ENCODE measurements at places on chromosomes 7 and 10.

- no peak for DNase-seq
Observed at GRCh38 chr10:3745521-3745920, 39.5 kb downstream of the KLF6 start.

- DNase-seq: no peak
Observed at GRCh38 chr10:35017608-35018007, 72.5 kb downstream of the CUL2 start.

GRCh38 chr10:100728928-100729861 lies 16.2 kb upstream of the PAX2 start:
- DNase-seq: no peak

DNA sequence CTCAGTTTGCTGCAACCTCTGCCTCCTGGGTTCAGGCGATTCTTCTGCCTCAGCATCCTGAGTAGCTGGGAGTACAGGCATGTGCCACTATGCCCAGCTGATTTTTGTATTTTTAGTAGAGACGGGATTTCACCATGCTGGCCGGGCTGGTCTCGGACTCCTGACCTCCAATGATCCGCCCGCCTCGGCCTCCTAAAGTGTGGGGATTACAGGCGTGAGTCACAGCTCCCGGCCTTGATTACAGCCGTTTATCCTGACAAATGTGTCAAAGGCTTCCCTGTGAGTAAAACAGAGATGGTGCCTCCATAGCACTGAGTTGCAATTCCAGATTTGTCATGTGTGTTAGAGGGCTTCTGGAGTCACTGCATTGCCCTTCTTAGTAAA lies 273.7 kb downstream of the CCDC3 start:
- DNase-seq: no peak

DNA sequence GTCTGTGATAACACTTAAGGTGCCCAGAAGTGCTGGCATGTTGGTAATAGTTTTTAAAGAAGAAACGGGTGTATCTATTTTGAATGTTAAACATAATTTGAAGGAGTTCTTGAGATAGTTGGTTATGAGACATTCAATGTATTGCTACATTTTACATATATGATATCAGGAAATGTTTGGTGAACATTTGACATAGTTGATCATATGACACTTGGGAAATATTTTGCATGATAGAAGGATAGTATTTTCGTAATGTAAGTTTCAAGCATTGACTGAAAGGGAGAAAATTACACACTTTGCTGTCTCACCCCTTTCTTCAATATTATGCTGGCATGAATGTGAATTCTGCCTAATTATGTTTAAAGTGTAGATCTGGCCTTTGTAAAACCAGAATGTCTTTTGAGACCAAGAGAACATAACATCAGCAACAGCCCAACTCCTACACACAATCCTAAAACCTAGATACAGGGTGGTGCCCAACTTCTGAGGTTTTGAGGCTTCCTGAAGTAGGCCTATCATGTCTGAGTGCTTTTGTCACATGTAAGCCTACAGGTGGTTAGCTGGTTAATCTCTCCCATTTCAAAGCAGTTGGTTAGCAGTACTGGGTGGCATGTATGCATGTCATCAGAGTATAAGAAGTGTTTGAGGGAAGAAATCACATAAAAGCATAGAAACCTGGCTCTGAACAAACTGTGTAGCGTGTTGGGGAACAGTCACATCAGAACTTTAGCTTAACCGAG lies 2.1 kb downstream of the ADD3 start:
- DNase-seq: no peak

GRCh38 chr7:54944179-54944578 lies 74.6 kb upstream of the EGFR start:
- peak; percentile 14 for DNase-seq

DNA sequence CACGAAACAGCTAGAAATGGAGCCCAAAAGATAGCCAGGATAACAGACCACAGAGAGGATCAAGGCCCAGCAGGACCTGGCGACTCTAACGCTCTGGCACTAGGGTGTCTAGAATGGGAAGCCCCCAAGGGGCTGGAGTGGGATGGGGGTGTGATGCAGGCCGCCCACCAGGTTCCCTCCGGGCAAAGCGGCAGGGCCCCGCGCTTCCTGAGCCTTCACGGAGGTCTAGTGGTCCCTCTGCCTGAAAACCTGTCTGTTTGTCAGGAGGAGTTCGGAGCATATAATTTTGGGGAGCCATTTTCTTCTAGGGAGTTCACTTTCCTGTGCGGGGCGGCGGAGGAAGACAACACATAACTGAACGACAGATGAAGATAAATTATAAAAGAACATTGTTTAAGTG lies 48.2 kb upstream of the FXYD4 start:
- no peak for DNase-seq

DNA sequence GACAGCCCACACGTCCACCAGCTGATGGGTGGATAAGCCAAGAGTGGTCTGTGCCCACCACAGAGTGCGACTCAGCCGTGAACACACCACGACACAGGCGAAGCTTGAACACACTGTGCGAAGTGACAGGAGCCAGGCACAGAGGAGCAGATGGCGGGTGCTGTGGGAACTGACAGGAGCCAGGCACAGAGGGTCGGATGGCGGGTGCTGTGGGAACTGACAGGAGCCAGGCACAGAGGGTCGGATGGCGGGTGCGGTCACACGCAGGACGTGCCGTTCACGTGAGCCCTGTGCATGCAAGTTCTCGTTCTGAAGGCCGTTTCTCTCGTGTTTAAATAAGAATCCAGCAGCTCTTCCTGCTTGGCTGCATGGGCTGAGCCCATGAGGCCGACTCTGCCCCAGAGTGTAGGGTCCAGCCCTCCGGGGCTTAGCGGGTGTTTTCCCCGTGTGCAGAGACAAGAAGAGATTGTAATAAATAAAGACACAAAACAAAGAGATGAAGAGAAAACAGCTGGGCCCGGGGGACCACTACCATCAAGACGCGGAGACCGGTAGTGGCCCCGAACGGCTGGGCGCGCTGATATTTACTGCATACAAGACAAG lies 5.9 kb upstream of the ADAP1 start:
- no peak for DNase-seq

DNA sequence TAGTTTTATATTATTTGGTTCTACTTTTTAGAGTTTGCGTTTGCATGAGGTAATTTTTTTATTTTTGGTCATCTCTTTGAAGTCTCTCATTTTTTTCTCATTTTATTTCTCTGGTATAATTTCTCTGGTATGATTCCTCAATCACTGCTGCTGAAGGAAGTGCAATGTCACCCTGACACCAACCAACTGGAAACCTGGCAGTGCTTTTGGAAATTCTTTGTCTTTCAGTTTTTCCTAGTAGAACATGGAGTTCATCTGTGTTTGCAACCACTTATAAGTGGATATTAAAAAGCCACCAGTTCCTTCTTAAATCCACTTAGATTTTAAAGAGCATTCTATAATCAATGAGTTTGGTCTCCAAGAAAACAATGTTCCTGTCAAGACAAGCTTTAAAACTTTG lies 291.8 kb downstream of the PRKG1 start:
- DNase-seq: no peak

GRCh38 chr10:78458983-78459638 lies 425.4 kb downstream of the RPS24 start:
- DNase-seq: peak; percentile 88

GRCh38 chr10:80160361-80161320 lies 28.1 kb downstream of the PLAC9 start:
- DNase-seq: no peak

DNA sequence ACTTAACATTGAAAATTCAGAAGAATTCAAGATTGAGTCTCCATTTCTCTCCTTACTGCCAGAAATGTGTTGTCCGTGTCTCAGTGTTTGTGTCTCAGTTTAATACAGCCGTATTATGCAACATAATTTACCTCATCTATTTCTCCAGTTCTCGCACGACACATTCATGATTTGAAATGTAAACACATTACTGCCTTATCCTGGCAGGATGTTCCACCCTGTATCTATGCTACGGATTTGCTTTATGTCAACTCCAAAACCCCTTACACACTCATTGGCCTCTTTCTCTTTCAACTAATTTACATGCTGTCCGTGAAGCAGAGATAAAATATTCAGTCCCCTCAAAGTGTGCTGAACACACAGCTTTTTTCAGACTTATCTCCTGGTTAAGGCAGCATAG lies 653.7 kb upstream of the SEMA3D start:
- no peak for DNase-seq

- no peak for DNase-seq
Observed at GRCh38 chr10:70341016-70341415, 41.4 kb downstream of the LRRC20 start.

GRCh38 chr7:111067251-111067650 lies 23.7 kb upstream of the LRRN3 start:
- DNase-seq: no peak

DNA sequence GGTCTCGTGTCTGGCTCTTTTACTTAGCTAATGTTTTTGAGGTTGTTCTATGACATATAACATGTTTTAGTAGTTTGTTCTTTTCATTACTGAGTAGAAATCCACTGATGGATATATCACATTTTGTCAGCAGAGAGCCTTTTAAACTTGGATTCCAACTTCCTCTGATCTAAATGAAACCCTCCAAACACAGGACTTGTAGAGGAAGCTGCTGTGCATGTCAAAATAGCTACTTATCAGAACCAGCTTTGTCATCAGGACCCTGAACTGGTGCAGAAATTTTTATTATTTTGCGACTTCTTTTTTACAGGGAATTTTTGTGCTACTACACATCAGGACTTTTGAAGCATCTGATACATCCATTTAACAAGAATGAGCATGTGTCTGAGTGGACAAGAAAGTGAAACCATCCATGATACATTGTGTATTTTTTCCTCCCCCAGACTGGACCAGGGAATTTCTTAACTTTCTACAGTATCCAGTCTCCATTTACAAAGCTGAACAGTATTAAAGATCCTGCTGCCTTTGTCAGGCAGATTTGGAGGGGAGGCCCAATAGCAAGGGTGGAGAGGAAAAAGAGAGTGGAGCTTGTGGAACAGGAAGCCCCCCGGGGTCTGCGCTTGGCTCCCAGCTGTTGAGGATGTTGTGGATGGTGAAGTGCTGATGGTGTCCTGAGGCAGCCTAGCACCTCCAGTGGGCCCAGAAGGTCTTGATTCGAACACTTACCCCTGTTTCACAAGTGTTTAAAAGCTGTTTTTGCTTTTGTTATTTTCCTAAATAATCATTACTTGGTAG lies 29.3 kb upstream of the MTPAP start:
- no peak for DNase-seq

DNA sequence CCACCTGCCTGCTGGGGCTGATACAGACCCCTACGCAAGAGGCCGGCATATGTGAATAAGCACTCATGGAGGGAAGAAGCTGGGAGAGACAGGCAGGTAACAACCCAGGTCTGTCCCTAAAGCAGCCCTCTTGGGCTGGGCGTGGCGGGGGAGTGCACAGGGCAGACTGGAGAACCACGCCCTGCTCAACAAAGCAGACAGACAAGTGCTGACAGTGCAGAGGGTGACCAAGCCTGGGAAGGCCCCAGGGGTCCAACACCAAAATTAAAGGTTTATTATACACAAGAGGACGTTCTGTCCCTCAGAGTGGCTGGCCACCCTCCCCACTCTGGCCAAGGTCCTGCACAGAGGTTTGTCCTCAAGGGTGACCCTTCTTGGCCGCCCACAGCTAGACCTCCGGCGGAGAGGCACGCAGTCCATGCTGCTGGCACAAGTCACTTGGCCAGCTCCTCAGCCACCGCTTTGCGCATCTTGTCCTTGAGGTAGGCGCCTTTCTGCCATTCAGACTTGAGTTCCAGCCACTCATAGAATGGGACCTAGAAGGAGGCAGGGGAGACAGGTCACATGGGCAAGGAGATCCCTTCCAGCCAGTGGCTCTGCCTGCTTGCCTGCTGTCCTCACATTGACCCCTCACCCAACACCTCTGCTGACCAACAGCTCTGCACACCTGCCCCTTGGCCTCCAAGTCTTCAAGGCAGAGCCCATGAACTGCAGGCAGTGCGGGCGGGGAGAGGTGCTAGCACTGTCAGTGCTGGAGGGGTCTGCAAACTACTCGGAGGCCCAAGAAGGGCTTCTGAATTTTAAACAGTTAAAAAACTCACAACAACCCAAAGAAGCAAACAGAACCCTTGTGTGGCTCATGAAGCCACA lies 11.4 kb upstream of the NACAD start:
- no peak for DNase-seq

DNA sequence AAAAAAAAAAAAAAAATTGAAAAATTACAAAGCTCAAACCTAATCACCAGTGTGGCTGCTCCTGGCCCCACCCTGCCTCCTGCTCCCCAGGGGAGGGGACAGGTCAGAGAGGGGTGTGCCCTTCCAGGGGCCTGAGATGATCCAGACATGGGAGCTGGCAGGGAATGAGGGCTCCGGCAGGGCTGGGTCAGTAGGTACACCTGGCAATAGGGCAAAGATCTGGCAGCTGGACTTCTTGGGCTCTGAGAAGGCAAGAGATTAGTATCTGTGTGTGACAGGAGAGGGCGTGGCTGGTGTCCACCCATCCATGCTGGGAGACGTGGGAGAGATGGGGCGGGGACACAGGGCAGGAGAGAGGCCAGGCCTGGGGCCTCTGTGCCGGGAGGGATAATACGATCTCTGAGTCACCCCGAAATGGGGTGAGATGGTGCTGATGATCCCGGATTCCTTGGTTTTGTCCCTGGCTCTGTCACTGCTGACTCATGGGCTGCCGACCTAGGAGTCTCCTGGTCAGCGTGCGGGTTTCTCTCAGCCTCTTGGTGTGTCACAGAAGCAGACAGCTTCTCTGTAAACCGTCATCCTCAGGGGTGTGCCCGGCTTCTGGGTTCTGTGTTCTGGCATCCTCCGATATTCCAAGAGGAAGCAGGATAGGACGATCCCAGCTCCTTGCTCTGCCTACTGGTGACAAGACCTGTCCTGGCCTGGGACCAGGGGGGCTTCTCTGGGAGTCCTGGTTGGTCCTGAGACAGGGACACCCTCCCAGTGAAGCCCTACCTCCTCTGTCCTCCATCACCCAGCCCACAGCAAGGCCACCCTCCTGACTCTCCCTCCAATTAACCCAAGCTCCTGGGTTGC lies 8.2 kb upstream of the CLDN4 start:
- DNase-seq: peak; percentile 33

DNA sequence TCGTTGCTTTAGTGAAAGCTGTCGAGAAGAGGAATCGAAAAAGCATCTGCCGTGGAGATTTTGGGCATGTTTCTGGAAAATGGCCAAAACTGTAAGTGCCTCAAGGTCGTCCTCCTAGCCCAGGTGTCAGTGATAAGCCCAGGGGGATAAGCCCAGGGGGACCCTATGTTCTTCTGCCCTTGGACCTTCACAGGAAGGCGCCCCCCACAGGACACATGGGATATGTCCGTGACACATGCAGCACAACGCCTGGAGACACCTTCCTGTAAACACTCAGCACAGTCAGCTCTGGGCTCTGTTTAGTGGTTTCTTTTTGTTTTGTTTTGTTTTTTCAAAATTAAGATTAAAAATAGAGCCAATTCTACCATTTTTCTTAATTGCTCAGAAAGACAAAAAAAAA lies 272.7 kb downstream of the KLF6 start:
- no peak for DNase-seq

- DNase-seq: peak; percentile 91
Observed at GRCh38 chr7:151415375-151416105, 5.7 kb upstream of the WDR86 start.

GRCh38 chr10:91799612-91799975 lies 1.4 kb downstream of the TNKS2 start:
- no peak for DNase-seq

DNA sequence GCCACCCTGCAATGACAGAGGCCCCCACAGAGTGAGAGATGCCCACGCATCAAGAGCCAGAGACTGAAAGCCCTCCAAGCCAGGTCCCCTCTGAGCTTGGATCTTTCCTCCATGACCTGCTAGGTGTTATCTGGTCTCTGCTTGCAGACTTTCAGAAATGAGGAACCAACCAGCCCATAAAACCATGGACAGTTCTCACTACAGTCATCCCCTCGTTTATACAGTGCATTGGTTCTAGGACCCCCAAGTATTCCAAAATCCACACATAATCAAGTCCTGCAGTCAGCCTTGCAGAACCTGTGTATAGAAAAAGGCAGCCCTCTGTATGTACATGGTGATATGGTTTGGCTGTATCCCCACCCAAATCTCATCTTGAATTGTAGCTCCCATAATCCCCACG lies 23.1 kb downstream of the NPFFR1 start:
- DNase-seq: no peak
